ENCODE measurements at places on chromosomes 12 and 14. TPM values are rescaled to one million over a fixed set of nuclear protein-coding genes. Genes with fewer than 3 reads are reported as not detected.

The SSTR1 gene
- polyA plus RNA-seq = 0.44 TPM

The IL26 gene
- polyA plus RNA-seq = not detected

The BCL2L14 gene
- polyA plus RNA-seq = not detected

The DERA gene
- 30.6 TPM for polyA plus RNA-seq

The RFLNA gene
- 0.11 TPM for polyA plus RNA-seq

The ATF7IP gene
- 9.5 TPM for polyA plus RNA-seq

The FZD10 gene
- not detected for polyA plus RNA-seq

The RERGL gene
- 2.6 TPM for polyA plus RNA-seq

The KCNJ8 gene
- 89.6 TPM for polyA plus RNA-seq

DNA sequence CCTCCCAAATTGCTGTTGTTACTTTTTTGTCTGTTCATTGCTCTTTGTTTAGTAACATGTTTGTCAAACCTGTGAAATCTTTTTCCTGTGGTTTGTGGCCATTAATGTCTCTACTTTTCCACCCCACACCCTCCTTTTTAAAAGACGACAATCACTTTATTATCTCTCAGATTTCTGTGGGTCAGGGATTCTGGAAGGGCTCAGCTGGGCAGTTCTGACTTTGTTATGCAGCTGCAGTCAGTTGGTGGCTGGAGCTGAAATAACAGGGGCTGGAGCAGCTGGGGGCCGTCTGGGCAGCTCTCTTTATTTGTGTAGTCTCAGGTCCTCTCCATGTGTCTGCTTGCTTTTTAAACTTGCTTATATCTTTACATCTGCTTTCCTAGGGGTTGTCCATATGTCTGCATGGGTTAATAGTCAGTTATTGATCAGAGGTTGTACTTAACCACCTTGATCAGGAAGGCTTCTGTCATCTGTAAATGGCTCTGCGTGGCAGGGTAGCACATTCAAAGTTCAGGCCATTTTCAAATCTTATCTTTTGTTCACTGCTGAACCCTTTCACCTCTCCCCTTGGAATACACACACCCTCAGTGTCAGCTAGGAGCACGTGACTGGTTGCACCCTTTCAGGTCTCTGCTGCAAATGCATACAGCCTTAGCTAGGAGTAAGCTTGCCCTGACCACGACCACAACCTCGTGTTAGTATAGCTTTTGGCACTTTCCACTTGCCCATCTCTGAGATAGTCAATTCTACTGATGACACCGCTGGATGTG lies 27.9 kb downstream of the BORCS5 start:
- no peak overlapping the region for H3K27ac ChIP-seq

DNA sequence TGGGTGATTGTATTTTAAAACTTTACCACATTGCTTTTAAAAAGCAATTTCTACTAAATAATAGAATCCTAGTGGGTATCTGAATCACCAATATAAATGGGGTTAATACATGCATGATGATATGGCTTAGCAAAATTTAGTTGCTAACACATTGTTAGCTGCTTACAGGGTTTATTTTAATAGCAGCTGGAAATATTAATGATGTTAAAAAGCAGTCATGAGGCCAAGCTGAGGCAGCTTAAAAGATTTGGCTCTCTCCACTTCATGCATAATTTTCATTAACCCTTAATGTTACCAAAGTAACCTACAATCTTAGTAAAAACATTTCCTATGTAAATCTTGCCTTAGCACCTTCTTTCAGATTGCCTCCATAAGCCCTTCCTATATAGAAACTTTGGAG lies 49.2 kb upstream of the CNOT2 start:
- H3K4me3 ChIP-seq = no peak overlapping the region
- H3K27me3 ChIP-seq = no peaks in the 10 kb centered on the region
- no peak for DNase-seq
- H3K27ac ChIP-seq = no peak overlapping the region

GRCh38 chr14:63926641-63927040 lies 73.8 kb downstream of the SYNE2 start:
- no peak overlapping the region for H3K4me3 ChIP-seq
- no peak for DNase-seq
- peaks cover 22% of the 10 kb centered on the region for H3K4me1 ChIP-seq
- no peaks in the 10 kb centered on the region for H3K27me3 ChIP-seq

DNA sequence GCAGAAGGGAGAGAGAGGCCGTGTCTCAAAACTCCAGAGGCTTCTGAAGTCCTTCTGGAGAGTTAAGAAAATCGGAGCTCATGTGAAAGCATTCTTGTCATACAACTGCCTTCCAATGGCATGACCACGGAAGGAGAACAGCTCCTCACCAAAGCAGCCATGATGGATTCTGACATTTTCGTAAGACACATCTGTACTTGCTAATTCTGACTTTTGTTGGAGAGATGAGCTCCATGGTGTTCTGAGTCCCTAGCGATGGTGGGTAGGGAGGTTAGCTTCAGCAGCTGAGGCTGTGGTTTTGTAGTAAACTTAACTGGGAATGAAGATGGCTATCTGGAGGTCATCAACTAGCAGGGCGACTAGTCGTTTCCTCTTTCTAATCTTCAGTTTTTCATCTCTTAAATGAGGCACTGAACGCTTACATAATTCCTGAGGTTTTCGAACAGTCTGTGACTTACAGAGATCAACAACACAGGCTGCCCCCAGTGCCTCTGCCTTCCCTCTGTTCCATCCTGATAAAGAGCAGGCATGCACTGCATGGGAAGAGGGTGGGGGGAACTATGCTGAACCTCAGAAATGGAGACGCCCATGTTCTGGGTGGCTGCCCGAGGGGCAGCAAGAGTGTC lies 28.6 kb upstream of the DICER1 start:
- no peaks in the 10 kb centered on the region for H3K27me3 ChIP-seq
- peak overlapping the region; percentile 80 for H3K27ac ChIP-seq
- DNase-seq = no peak
- no peaks in the 10 kb centered on the region for H3K36me3 ChIP-seq
- H3K4me1 ChIP-seq = peaks cover 11% of the 10 kb centered on the region

GRCh38 chr14:22553445-22553844 lies 35.6 kb downstream of the DAD1 start:
- no peak for DNase-seq
- H3K27me3 ChIP-seq = no peaks in the 10 kb centered on the region
- peaks cover 66% of the 10 kb centered on the region for H3K4me1 ChIP-seq

- H3K36me3 ChIP-seq = no peaks in the 10 kb centered on the region
- H3K4me3 ChIP-seq = peak overlapping the region; percentile 40
- peaks cover 9% of the 10 kb centered on the region for H3K4me1 ChIP-seq
- no peak overlapping the region for H3K27ac ChIP-seq
- peak; percentile 76 for DNase-seq
These were observed 28.2 kb upstream of the SMUG1 start for GRCh38 chr12:54216797-54217661.

DNA sequence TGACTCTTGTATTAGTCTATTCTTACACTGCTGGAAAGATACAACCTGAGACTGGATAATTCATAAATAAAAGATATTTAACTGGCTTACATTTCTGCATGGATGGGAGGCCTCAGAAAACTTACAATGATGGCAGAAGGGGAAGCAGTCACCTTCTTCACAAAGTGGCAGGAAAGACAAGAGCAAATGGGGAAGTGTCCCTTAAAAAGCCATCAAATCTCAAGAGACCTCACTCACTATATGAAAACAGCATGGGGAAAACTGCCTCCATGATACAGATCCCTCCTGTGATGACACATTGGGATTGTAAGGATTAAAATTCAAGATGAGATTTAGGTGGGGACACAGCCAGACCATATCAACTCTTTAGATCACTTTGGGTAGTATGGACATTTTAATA lies 83.7 kb downstream of the TMTC3 start:
- H3K27me3 ChIP-seq = no peaks in the 10 kb centered on the region
- no peak overlapping the region for H3K27ac ChIP-seq
- DNase-seq = no peak
- no peaks in the 10 kb centered on the region for H3K36me3 ChIP-seq

Measured in heart left ventricle (tissue), 16 donors.